ENCODE measurements at places on chromosomes 7 and 10.

DNA sequence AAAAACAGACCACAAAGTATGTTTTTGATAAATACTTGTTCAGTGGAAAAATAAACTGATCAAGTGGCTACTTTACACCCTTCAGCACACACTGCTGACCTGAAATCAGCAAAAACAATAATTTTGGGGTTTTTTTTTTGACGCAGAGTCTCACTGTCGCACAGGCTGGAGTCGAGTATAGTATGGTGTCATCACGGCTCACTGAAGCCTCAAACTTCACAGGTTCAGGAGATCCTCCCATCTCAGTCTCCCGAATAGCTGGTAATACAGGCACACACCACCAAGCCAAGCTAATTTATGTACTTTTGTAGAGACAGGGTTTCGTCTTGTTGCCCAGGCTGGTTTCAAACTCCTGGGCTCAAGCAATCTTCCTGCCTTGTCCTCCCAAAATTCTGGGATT is 30.6 kb downstream of the TARP start:
- DNase-seq, result no peak

- peak; percentile 1 for DNase-seq
These were observed 153.3 kb downstream of the POU6F2 start for GRCh38 chr7:39130857-39131526.

GRCh38 chr10:71634531-71635164 is 84.9 kb downstream of the C10orf105 start:
- no peak for DNase-seq

DNA sequence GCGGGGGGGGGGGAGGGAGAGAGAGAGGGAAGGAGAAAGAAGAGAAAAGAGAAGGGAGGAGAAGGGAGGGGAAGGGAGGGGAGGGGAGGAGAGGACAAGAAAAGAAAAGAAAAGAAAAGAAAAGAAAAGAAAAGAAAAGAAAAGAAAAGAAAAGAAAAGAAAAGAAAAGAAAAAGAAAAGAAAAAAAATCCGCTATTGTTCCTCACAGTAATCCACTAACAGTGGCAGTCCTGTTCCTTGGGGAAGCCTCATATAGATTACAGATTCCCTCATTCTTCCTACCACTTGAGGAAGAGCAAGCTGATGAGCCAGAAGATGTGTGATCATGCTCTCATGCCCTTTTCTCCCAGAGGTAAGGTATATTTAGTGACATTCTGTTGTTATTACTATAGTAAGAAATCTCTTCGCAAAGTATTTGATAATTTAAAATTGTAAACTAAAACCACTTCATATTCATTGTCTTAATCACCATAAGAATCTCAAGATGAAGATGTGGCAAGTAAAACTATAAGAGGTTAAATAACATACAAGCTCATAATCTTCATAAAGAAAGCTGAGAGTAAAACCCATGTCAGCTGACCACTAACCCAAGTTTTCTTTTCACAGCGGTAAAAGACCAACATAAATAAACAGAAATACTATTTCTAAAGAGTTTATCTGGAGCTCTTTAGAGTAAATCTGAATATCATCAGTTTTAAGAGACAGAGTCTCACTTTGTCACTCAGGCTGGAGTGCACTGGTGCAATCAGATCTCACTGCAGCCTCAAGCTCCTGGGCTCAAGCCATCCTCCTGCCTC is 128.1 kb downstream of the JMJD1C start:
- no peak for DNase-seq

DNA sequence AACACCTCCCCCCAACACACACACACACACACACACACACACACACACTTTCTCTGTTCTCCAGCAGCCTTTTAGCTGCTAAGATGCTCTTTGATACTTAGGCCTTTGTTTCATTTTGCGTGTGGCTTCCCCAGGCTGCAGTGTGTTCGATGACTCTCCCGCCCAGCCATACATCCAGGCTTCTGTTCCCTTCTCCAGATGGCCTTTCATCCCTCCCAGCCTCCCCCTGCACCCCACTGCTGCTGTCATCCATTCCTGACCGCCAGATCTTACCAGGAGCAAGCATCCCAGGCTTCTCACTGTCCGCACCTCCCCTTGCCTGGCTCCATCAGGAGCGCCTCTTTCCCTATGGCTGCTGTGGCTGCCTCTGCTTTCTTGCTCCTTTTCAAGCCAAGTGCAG is 77.8 kb upstream of the PPIF start:
- DNase-seq, result no peak

DNA sequence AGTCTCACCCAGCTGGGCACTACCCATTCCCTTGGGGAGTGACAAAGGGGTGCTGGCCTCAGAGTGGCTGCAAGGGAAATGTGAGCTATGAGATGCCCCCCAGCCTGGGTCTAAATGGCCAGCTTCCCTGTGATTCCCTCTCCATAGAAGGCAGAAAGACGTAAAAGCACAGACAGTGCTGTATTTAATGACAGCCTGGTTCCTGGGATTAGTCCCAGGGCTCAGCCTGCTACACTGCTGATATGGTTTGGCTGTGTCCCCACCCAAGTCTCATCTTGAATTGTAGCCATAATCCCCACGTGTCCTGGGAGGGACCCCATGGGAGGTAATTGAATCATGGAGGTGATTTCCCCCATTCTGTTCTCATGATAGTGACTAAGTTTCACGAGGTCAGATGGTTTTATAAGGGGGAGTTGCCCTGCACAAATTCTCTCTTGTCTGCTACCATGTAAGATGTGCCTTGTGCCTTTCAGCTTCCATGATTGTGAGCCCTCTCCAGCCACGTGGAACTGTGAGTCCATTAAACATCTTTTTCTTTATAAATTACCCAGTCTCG is 23.9 kb upstream of the CALN1 start:
- no peak for DNase-seq

- no peak for DNase-seq
These were observed 258.0 kb downstream of the TRIL start for GRCh38 chr7:28700096-28700495.

Data from stimulated activated CD4-positive, alpha-beta T cell treated with anti-CD3 and anti-CD28 coated beads, Interleukin-15, amount 100 ng/mL, for 24 hours (primary cell).